ENCODE measurements at places on chromosomes 2 and 18.

DNA sequence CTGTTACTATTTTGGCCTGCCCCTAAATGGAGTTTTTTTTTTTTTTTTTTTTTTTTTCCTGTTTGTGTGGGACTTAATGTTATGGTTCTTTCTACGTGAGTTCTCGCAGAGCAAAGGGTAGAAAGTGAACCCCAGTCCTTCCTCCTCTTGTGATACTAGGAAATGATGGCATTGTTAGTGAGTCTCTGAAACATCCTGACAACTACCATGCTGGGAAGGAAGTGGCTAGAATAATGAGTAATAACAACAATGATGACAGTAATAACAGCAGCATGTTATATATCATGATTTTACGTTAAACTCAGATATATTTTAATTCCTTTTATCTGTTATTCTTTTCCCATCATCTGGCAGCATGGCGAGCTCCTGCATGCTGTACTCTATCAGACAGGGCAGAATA is 216.2 kb upstream of the LINC00305 start:
- DNase-seq: no peak

DNA sequence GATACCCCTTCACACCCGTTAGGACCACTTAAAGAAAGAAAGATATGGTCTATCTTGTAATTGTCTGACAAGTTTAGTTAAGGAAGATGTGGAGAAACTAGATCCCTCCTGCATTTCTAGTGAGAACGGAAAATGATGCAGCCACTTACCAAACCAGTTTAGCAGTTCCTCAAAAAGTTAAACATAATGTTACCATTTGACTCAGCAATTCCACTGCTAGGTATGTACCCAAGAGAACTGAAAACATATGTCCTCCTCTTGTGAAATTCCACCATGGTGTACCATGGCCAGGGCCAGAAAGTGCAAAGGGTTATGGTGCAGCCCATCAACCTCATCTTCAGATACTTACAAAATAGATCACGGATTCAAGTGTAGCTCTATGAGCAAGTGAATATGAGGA is 79.0 kb upstream of the ID2 start:
- DNase-seq: peak; percentile 48

DNA sequence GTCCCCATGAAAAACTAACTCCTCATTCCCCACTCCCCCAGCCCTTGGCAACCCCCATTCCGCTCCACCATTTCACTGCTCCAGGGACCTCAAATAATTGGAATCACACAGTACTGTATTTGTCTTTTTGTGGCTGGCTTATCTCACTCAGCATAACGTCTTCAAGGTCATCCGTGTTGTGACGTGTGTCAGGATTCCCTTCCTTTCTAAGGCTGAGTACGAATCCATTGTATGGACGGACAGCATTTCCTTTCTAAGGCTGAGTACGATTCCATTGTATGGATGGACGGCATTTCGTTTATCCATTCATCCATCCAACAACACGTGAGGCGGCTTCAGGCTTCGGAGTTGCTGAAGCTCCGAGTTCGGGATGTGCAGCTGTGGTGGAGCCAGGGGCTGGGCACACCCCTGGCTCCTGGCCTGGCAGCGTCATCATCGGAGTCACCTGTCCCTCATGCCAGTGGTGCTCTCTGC is 1.2 kb upstream of the ASB1 start:
- DNase-seq: no peak

GRCh38 chr2:60371219-60371618 is 182.2 kb downstream of the BCL11A start:
- no peak for DNase-seq
